ENCODE measurements at places on chromosomes 12 and 14. TPM values are rescaled to one million over a fixed set of nuclear protein-coding genes. Genes with fewer than 3 reads are reported as not detected.

STXBP6 gene
- 10.0 TPM for total RNA-seq

DPPA3 gene
- total RNA-seq = not detected

A2ML1 gene
- total RNA-seq = 5.9 TPM

CFAP54 gene
- 2.6 TPM for total RNA-seq

INHBC gene
- total RNA-seq = not detected
